ENCODE measurements at places on chromosomes 1 and 21.

GRCh38 chr21:37166733-37167132 lies 93.7 kb downstream of the TTC3 start:
- DNase-seq, result peak; percentile 6

DNA sequence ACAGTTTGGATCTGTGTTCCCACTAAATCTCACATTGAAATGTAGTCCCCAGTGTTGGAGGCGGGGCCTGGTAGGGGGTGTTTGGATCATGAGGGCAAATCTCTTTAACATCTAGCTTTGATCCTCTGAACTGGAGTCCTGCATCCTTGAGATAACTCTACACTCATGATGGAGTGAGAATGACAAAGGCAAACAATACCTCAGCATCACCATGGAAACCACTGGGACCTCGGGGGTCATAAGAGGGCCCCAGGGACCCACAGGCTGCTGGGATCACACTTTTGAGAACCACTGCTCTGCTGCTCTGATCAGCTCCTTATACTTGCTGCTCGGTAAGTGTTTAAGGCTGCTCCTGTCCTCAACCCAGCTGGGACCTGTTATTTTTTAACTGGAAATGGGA lies 13.4 kb upstream of the OBSCN start:
- no peak for DNase-seq

DNA sequence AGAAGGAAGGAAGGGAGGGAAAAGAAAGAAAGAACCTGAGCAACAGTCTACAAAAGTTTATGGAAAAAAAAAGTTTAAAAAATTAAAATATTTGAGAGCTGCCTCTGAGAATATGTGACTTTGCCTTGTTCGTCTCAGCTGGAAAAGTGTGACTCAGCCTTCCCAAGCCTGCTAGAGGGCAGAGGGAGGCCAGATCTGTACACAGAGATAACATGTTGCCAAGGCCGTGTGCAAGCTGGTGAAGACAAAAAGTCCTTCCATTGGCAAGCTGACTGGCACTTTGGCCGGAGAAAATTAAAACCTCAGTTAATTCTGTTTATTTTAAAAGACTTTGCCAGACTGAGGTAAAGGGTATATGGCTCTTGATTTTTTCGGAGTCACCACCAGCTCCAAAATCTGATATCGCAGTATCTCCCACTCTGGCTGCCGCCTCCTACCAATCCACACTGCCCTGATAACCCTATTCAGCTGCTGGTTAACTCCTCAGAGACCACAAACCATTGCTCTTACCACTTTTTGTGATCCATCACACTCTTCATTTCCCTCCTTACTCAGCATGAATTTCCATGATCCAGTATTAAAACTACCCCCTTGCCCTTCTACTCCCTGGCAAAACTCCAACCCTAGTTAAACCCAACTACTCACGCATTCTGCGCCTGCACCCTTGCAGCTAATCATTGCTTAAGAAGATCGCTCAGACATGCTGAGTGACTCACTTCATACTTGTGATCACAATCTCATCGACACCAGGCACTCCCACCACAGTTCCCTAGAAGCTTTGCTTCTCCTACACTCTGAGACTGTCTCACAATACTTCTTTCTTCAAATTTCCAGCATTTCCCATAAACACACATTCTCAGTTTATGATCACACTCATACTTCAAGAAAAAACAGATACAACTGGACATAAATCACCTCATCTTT lies 5.7 kb upstream of the PPP1R15B start:
- peak; percentile 54 for DNase-seq

GRCh38 chr1:91804546-91805023 lies 81.4 kb downstream of the TGFBR3 start:
- no peak for DNase-seq

DNA sequence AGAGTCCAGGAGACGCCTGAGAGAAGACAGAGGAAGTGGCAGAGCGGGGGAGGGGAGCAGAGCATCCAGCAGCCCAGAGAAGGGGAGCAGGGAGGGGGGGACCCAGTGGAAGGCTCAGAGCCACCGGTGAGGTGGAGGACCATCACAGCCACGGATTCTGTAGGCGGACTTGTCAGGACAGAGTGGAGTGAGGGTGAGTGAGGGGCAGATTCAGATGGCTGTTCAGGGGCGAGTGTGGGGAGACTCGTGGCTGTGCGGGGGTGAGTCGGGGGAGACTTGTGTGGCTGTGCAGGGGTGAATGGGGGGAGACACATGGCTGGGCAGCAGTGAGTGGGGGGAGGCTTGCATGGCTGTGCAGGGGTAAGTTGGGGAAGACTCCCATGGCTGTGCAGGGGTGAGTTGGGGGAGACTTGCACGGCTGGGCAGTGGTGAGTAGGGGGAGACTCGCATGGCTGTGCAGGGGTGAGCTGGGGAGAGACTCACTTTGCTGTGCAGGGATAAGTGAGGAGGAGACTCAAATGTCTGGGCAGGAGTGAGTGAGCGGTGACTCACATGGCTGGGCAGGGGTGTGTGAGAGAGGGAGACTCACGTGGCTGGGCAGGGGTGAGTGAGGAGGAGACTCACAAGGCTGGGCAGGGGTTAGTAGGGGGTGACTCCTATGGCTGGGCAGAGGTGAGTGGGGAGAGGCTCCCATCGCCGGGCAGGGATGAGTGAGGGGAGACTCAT lies 56.8 kb upstream of the ABCG1 start:
- DNase-seq, result no peak

GRCh38 chr21:29376556-29376955 lies 77.8 kb downstream of the BACH1 start:
- no peak for DNase-seq

All from NCI-H2227 treated with DMSO at 0.1 percent for 48 hours (cell line).